ENCODE measurements at places on chromosomes 11 and 22. TPM values are rescaled to one million over a fixed set of nuclear protein-coding genes. Genes with fewer than 3 reads are reported as not detected.

CD6 gene
- total RNA-seq = not detected

APOA1 gene
- not detected for total RNA-seq

- no peaks in the 10 kb centered on the region for H3K36me3 ChIP-seq
- H3K4me3 ChIP-seq = no peak overlapping the region
- no peaks in the 10 kb centered on the region for H3K27me3 ChIP-seq
- no peaks in the 10 kb centered on the region for H3K4me1 ChIP-seq
- H3K27ac ChIP-seq = no peak overlapping the region
These were observed 193.8 kb downstream of the DBX1 start for GRCh38 chr11:19966441-19966840.

GRCh38 chr11:105821372-105821771, 200.7 kb downstream of the MSANTD4 start:
- no peaks in the 10 kb centered on the region for H3K36me3 ChIP-seq
- no peak for DNase-seq
- H3K4me3 ChIP-seq = no peak overlapping the region

TTLL1 gene
- 25.8 TPM for total RNA-seq

- H3K36me3 ChIP-seq = no peaks in the 10 kb centered on the region
- no peaks in the 10 kb centered on the region for H3K4me1 ChIP-seq
- no peak for DNase-seq
- no peaks in the 10 kb centered on the region for H3K27me3 ChIP-seq
- no peak overlapping the region for H3K4me3 ChIP-seq
- no peak overlapping the region for H3K27ac ChIP-seq
These were observed 7.6 kb upstream of the NUCB2 start for GRCh38 chr11:17268902-17269301.

DNA sequence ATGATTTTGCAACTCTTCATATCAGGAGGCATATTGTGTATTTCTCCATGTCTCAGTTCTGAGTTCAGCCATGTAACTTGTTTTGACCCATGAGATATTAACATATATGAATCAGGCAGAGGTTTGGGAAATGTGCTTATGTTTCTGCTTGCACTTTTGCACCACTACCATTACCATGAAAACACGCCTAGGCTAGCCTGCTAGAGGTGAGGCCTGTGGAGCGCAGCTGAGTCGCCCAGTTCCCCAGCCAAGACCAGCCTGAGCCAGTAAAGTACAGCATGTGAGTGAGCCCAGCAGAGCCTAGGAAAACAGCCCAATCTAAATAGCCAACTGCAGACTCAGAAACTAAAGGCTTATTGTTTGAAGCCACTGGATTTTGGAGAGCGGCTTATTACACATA, 18.4 kb upstream of the MYOD1 start:
- H3K27me3 ChIP-seq = peaks cover 37% of the 10 kb centered on the region
- no peaks in the 10 kb centered on the region for H3K36me3 ChIP-seq
- no peak overlapping the region for H3K4me3 ChIP-seq
- no peak for DNase-seq

OR51B5 gene
- total RNA-seq = not detected

DNA sequence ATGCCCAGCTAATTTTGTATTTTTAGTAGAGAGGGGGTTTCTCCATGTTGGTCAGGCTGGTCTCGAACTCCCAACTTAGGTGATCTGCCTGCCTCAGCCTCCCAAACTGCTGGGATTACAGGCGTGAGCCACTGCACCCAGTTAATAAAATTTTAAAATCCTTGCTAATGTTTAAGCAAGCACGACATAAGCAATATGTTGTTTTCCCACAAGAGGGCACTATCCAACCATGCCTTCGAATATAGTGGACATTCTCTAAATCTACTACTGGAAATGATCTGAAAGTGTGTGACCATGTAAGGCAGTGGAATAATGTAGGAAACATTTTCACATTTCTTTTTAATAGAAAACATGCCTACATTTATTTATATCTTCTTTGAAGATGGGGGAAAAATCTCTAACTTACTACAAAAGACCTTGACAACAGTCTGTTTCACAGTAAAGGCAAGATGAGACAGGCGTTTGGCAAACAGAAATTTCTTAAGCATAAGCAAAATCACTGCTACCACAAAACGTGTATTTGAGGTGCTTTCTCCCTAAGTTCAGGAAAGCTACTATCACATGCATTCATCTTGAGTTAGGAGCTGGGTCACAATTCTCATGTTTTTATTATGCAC, 38.2 kb downstream of the PITPNB start:
- H3K27ac ChIP-seq = no peak overlapping the region
- H3K36me3 ChIP-seq = peaks cover 63% of the 10 kb centered on the region
- H3K4me1 ChIP-seq = peaks cover 25% of the 10 kb centered on the region
- peak; percentile 78 for DNase-seq
- no peaks in the 10 kb centered on the region for H3K27me3 ChIP-seq
- H3K4me3 ChIP-seq = no peak overlapping the region

C11orf97 gene
- not detected for total RNA-seq

GRCh38 chr11:7486781-7487140, 1.5 kb downstream of the OLFML1 start:
- peaks cover 22% of the 10 kb centered on the region for H3K4me1 ChIP-seq
- H3K27me3 ChIP-seq = no peaks in the 10 kb centered on the region
- H3K27ac ChIP-seq = no peak overlapping the region
- H3K4me3 ChIP-seq = no peak overlapping the region

GRCh38 chr22:49847751-49848689, 5.6 kb upstream of the ZBED4 start:
- no peak overlapping the region for H3K4me3 ChIP-seq
- H3K27ac ChIP-seq = no peak overlapping the region
- H3K27me3 ChIP-seq = peaks cover 64% of the 10 kb centered on the region
- DNase-seq = no peak

DNA sequence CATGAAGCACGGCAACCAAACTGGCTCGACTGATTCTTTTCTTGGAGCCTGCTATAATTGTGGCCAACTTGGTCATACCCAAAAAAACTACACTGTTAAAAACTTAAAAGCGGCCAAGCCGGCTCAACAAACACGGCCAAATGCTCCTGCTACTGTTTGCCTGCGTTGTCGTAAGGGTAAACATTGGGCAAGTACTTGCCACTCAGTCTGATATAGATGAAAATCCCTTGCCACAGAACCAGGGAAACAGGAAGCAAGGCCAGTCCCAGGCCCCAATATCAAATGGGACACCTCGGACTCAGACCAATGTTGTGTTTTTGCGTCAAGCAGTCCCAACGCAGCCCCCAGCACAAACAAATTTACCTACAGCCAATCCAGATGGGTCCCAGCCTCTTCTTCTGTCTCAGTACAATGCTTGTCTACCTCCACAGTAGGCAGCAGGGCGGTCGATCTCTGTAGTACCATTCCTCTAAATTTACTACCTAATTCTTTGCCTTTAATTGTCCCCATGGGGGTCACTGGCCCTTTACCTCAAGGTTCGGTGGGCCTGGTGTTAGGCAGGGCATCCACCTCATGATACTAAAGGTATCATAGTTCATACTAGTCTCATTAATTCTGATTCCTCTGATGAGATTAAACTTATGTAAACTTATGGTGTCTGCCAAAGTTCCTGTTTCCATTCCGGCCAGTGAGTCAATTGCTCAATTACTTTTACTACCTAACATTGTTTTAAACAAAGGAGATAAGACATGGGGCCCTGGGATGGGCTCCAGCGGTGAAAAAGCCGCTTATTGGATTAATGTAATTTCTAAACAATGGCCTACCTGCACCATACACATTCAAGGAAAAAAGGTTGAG, 3.7 kb upstream of the COMT start:
- H3K4me3 ChIP-seq = no peak overlapping the region
- DNase-seq = no peak
- peaks cover 12% of the 10 kb centered on the region for H3K36me3 ChIP-seq
- H3K4me1 ChIP-seq = peaks cover 23% of the 10 kb centered on the region
- H3K27ac ChIP-seq = no peak overlapping the region
- H3K27me3 ChIP-seq = no peaks in the 10 kb centered on the region

TUBGCP6 gene
- total RNA-seq = 25.0 TPM

GRCh38 chr11:126510621-126511370, 155.3 kb downstream of the ST3GAL4 start:
- H3K27ac ChIP-seq = no peak overlapping the region
- H3K4me1 ChIP-seq = no peaks in the 10 kb centered on the region
- H3K4me3 ChIP-seq = no peak overlapping the region
- no peaks in the 10 kb centered on the region for H3K36me3 ChIP-seq
- DNase-seq = no peak
- no peaks in the 10 kb centered on the region for H3K27me3 ChIP-seq

- H3K4me1 ChIP-seq = peaks cover 26% of the 10 kb centered on the region
- peak overlapping the region; percentile 42 for H3K4me3 ChIP-seq
- no peaks in the 10 kb centered on the region for H3K36me3 ChIP-seq
- peak; percentile 82 for DNase-seq
These were observed 14.3 kb downstream of the BLID start for GRCh38 chr11:122101625-122102291.

DNA sequence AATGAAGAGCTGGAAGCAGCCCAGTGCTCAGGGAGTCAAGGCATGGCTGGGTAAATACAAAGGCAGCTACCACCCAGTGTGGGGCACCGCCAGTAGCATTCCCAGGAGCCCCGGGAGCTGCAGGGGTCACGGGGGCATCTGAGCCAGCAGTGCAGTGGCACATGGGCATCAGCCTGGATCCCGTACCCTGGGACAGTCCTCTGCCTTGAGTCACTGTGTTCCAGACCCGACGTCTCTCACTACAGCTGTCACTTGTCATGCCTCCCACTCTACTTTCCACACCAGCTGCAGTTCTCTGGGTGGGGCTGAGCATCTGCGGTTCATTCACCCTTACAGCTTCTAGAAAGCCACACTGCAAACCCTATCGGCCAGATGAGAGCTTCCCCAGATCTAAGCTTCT, 29.6 kb downstream of the DHCR7 start:
- H3K4me3 ChIP-seq = no peak overlapping the region
- H3K27ac ChIP-seq = no peak overlapping the region
- no peaks in the 10 kb centered on the region for H3K27me3 ChIP-seq
- H3K4me1 ChIP-seq = peaks cover 8% of the 10 kb centered on the region

DNA sequence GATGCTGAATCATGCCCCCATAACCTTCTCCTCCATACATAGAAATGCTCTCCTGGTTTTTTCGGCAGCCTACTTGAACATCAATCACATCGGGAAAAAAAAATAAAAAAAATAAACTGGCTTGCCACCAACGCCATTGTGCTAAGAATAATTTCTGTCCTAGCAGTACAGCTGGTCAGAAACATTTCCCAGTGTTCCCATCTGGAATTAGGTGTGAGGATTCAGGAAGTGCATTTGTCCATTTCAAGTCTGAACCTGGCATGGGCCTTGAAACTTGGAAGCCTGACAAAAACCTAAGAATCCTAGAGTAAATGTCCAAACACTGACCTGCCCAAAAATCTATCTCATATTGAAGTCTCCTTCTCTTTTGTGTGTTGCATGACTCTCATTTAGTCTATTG, 16.6 kb upstream of the NAV2 start:
- peak; percentile 4 for DNase-seq
- no peak overlapping the region for H3K4me3 ChIP-seq
- H3K27me3 ChIP-seq = no peaks in the 10 kb centered on the region
- no peak overlapping the region for H3K27ac ChIP-seq
- no peaks in the 10 kb centered on the region for H3K36me3 ChIP-seq

Measured in SJSA1 (cell line).